ENCODE measurements at places on chromosomes 7 and 10.

- no peak for DNase-seq
Measured at GRCh38 chr10:86411281-86411841, 44.8 kb upstream of the GRID1 start.

DNA sequence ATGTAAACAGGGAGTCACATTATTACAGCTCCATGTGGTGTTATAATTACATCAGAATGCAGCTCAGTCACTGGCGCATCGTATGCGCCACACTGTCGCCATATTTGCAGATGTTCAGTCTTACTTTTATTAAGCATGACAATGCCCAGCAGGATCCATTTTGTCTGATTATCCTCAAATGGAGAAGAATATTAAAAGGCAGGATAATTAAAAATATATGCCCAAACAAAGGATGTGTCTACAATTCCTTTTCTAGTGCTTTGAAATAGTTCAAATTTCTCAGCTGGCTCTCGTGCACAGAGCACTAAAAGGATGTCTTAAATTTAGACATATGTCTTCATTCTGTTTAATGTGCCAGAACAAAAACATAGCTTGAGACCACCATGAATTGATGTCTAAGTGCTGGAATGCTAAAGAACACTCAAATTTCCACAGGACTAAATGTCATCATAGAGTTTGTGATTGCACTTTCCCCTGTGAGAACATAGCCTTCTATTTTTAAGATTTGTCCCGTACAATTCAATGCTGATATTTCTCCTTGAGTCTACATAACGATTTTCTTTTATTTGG, 168.0 kb downstream of the DKK1 start:
- DNase-seq: no peak

DNA sequence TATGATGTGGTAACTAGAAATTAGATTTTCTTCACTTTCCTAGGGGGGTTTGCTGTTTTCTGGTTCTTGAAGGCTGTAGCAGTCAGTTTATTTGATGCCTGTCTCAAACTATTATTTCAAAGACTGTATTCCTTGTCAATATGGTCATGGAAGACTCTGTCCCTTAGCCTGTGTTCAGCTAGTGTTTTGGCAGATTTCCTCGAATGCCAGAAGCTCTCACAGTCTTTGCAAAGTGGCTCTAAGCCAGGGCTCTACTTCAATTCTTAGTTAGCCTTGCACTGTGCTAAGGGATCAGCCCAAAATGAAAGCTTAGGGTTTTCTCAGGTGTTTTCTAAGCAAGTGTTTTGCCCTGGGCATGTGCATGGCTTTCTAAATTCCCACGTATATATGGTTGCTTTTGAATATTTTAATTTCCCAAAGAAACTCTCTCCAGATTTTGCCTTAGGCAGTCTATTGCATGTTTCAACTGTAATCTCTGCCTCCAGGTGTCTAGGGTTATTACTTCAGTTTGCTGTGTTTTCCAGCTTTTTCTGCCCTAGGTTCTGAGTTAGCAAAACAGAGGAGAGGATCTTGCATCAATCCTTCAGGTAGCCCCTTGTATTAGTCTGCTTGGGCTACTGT, 7.2 kb upstream of the C1GALT1 start:
- no peak for DNase-seq

DNA sequence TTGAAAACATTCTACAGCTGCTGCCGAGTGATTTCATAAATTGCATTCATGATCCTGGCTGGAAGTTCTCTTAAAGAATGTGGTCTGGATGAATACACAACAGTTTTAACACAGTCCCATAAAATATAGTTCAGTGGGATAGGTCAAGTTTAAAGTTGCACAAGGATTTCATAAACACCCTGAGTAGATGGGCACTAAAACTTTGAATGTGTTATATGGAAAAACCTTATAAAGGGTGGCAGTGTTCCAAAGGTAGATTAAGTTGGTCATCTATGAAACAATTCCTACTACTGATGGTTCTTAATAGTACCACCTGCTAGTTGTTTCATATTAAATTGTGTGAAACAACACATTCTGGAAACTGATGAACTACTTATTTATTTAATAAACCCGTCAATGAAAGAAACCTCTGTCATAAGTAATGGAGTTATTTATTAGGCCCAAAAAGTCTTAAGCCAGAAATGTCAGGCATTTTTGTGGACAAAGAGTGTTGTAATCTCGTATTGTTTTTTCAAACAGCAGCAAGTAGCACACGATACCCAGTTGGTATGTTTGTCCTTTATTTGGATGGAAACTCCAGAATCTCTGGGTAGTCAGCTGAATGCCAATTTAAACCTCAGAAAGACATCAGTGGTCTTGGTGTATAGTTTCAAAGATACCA, 14.3 kb upstream of the RPA3 start:
- DNase-seq: no peak

GRCh38 chr10:119375574-119376272, 166.8 kb downstream of the RGS10 start:
- DNase-seq: no peak

GRCh38 chr7:111407258-111407657, 155.0 kb downstream of the IMMP2L start:
- DNase-seq: no peak

GRCh38 chr10:91974960-91975359, 51.4 kb downstream of the BTAF1 start:
- DNase-seq: no peak

DNA sequence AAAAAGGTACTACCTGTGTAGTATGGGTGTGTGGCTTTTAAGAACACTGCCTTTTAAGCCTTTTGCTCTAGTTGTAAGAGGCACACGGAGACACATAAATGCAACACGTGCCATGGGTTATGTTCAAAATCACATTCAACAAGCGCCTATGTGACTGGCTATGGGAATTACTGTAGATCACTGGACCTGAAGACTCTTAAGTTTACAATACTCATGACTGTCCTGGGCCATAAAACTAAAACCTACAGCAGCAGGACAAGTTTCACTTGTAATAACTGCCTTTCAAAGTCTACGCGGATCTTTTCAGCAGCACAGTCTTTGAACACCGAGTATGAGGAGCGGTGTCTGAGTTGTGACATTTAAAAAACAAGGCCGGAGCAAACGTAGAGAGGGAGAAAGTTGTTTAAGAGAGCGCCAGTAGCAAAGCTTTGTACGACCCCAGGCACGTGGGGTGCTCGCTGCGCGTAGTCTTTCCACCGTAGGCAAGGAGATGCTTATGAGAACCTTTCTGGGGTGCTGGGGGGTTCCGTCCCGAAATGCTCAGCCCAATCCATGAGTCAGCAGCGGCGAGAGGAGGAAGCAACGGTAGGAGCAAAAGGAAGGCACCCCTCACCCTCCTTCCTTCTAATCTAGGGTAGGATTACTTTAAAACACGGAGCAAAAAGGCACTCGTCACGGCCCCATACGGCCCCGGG, 662 bp downstream of the DNAJC2 start:
- DNase-seq: no peak

GRCh38 chr7:128221929-128222403, 19.1 kb upstream of the LEP start:
- no peak for DNase-seq

DNA sequence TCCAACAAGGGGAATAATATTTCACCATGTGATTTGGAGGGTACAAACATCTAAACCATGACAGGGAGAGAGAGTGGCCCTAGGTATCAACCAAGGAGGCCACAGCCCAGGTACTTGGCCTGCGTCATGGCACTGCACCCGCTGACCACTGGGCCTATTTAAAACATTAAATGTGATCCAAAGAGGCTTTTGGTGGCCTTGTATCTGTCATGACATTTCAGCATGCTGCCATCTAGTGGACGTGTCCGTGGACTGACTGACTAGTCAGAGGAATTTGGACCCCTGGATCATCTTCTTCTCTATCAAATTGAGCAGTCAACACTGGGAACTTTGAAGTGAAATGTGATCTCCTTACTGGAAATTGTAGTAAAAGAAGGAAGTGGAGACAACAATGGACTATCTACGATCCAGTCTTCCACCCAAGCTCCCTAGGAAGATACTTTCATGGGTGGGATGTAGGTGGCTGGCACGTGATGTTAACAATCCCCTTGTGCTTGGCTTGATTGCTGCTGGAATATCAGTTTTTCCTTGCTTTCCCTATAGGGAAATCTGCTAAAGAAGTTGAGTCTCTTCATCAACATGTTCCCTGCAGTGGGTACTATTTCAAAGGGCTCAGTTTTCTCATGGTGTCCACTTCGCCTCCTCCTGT, 24.6 kb upstream of the ITGA8 start:
- no peak for DNase-seq

DNA sequence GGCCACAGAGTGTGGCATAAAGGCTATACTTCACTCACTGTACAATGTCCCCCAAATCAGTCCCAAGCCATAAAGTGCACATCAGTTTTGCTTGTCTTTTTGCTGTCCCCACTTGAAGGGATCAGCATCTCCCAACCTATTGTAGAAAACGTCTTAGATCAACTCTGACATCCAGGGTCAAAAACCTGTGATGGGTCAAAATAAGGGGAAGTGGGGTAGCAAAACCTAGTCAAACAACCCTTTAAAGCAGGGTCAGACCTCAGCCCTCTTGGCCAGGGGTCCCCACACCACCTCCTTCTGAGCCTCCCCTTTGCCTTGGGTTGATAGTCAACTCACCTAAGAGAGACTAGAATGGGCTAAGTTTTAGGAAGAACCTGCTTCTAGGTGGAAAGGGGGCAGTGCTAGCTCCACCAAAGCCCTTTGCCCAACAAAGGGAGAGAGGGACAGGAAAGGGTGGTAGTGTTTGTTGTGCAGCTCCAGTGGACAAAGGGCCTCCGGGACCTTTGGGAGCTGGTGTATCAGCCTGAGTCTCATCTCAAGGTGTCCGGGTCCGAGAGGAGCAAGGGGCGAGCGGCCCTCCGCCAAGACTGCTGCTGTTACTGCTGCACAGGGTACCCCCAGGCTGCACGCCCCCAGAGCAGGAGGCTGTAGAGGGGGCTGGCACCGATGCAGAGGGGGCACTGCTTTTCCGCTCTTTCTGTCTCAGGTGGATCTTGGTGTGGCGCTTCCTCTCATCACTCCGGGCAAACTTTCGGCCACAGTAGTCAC, 3.3 kb downstream of the EGR2 start:
- DNase-seq: no peak

DNA sequence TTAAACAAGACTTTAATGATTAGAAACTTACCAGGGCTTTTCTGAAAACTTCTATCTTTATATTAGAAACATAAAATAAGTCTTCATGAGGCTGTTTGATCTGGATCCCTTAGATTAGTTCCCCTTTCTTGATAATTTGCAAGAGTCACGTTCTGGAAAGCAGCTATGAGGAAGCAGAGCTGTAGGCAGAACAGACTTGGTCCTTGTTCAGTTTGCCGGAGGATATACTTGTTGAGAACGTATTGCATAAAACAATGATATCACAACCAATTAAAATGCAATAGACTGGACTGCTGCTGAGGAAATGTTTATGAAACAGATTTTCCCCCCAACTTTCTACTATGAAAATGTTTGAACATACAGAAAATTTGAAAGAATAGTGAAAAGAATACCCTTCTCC, 2.8 kb downstream of the SAMD9L start:
- DNase-seq: no peak

- DNase-seq: no peak
Measured at GRCh38 chr10:77321838-77322237, 315.8 kb downstream of the KCNMA1 start.

DNA sequence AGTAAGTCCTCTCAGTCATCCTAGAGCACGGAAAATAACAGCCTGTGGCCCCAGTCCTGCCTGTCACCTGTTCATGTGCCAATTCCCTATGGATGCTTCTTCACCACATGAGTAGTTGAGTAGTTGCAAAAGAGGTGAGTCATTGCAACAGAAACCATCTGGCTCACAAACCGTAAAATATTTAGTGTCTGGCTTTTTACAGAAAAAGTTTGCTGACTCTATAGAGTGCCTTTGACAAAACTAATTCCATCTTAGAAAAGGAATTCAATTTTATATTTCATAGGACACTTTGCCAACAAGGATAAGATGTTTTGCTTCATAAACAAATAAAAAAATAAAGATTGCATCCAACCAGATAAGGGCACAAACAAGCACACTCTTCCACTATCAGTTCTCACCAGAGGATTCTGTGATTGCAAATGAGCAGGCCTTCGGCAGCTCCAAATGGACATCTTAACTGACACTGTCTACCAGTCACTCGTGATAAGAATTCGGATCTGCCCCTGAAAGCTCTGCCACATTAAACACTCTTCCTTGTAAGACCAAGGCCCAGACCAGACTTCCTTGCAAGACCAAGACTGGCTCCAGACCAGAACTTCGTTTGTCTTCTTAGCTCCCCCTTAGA, 242.7 kb upstream of the SEMA3C start:
- DNase-seq: no peak

- no peak for DNase-seq
Measured at GRCh38 chr10:75694269-75694668, 262.8 kb downstream of the LRMDA start.

DNA sequence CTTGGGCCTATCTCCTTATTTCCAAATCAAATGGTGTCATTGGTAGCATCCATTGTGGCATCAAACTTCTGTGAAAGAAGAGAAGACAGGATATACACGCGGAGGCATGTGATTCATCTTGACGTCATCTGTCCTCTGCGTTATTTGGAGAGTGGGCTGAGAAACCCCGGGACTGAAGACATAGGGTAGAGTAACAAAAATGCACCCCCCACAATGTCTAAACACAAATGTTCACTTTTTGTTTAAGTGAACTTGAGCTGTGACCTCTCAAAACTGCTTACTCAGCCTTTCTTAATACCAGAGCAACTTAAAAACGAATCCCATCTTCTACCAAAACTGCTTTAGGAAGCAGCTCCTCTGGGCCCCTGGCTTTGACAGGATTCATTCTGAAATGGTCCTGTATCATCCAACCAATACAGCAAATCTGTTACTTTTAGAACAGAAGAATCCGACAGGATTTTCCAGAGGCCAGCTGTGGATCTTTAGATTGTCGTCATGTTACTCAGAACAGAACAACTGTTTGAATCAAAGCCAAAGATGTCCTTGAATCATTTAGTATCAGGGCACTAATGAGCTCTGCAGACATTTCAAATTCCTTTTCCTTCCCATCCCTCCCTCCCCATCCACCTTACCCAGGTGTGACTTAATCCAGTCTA, 438.1 kb downstream of the SUGCT start:
- DNase-seq: no peak

DNA sequence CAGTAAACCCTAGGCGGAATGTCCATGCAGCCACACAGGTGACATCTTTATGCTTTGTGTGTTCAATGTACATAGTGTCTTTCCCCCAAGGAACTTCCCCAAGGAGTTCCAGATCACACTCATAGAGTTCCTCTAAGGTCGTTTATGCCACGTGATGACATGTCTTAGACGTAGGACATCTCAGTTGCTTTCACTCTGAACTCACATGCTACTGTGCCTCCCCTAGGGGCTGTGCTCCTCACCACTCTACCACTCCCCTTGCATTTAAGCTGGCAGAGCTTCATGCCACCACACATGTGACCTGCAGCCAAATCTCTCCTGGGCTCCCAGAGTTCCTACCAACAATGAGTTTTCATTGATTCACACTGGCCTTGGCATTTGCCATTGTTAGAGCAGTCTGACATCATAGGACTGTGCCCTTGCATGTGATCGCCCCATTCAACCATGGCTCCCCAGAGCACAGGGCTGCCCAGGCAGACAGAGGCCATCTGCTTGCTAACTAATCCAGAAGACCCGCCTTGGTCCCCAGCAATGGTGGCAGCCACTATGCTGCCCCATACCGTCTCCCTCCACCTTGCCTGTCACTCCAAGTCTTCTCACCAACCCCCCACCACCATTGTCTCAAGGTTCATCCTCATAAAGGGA, 95.3 kb upstream of the MACROH2A2 start:
- DNase-seq: no peak

All from stimulated activated CD8-positive, alpha-beta memory T cell treated with anti-CD3 and anti-CD28 coated beads, Interleukin-4, amount 100 ng/mL, for 1 hour (primary cell).